ENCODE measurements at places on chromosomes 11 and 22.

- no peak for DNase-seq
Observed at GRCh38 chr22:31081963-31082605, 966 bp downstream of the SMTN start.

DNA sequence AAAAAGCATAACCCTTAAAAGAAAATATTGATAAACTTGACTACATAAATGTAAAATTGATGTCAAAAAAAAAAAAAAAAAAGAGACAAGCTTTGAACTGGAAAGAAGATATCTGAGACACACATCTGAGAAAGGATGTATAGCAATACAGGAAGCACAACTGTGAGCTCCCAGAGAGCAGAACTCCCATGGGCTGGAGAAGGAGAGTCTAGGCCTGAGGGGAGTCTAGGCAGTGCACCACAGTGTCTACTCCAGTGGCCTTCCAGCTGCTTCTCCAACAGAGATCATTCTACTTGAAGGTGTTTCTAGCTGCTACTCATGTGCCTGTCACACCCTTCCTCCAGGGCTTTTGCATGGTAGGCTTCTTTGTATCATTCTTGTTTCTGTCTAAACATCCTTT is 54.2 kb upstream of the SYT9 start:
- no peak for DNase-seq

DNA sequence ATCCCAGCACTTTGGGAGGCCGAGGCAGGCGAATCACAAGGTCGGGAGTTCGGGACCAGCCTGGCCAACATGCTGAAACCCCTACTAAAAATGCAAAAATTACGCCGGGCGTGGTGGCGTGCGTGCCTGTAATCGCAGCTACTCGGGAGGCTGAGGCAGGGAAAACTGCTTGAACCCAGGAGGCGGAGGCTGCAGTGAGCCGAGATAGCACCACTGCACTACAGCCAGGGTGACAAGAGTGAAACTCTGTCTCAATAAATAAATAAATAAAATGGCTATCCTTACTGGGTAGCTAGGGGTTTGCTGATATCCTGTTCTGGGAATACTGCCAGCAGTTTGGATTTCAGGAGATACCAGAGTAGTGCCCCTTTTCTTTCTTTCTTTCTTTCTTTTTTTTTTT is 2.4 kb upstream of the RBM14 start:
- no peak for DNase-seq

- DNase-seq: no peak
Observed at GRCh38 chr11:44737245-44738085, 10.7 kb downstream of the TSPAN18 start.

- DNase-seq: no peak
Observed at GRCh38 chr22:36767035-36767775, 8.7 kb downstream of the IFT27 start.

DNA sequence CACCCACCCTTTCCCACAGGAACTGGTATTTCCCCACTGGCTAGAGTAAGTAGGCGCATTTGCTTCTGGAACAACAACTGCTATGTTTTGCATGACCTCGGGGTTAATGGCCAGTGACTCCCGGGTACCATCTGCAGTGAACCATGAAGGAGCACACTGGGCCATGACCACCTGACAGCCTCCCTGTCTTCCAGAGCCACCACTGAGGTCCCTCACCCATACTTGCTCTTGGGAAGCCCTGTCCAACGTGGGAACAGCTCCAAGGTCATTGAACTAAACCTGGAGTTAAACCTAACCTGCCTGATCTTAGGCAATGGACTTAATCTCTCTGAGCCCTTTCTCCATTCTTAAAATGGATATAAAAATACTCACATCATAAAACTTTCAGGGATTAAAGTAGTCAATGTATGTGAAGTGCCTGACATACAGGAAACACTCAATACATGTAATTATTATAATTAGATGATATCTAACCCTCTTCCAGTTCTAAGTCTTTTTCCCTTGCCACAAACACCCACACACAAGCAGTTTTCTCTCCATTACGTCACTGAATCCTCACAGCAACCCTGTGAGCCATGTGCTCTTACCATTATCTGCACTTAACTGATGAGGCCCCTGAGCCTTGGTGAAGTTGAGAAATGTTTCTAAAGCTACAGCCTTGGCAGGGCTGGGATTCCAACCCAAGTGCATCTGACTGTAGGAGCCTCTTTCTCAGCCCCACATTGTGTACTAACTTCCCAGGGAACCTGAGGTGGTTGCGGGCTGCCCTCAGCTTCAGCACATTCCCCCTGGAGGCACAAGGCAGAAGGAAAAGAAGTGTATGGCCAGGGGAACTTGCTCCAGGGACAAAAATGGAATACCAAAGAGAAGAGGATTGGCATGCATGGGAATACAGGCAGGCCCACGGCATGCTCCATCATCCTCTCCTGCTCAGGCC is 74.5 kb upstream of the NCAM1 start:
- DNase-seq: no peak

- DNase-seq: no peak
Observed at GRCh38 chr11:69834251-69834650, 15.0 kb upstream of the FGF3 start.

GRCh38 chr22:28014211-28015045 is 95.4 kb upstream of the PITPNB start:
- DNase-seq: no peak

DNA sequence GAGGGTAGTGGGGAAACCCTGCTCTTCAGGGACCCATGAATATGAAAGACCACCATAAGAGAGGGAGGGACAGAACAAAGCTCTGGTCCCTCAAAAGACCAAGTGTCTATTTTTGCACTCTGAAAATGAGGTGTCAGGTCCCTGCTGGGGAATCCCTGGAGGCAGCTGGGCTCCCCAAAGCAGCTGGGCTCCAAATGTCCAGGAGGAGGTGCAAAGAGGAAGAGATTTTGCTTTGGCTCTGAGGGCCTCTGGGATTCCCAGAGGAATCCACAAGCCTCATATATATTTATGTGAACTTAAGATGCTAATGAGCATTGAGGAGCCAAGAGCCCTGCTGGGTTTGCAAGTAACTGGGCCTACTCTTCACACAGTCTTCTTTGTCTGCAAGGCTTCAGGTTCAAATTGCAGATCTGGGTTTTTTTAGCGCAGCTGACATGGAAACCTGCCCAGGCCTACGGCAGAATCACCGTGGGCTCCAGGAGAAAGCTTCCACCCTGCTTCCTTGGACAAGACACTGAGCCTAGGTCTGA is 26.0 kb downstream of the CLMP start:
- DNase-seq: no peak

DNA sequence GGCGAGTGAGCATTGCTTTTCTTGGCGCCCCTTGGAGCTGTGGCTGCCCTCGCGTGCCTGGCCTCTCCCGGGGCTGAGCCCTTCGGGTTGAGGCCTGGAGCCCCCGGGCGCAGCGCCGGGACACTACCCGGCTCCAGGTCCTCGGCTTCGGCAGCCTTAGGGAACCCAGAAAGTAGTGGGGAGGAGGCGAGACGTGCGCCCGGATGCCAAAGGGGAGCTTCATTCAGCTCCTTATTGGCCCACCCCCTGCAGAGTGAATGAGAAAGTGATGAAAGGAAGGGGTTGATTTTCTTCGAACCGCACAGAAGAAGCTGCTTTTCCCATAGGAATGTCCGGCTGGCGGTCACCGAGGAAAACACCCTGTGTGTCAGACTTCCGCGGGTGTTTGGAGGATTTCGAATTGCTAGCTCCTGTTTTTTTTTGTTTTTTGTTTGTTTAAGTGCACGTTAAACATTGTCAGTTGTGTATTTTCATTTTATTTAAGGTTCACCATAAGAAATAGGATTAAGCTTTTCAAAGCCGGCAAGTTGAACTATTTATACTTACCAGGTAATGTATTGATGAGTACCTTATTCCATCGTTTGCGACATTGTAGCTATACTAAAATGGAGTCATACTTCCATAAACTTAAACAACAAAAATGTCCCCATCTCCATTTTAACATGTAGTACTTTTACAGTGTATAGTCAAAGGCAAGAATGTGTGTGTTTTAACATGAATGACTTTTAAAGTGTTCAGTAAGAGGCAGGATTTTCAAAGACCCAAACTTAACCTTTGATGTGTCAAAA is 841 bp upstream of the EIF4G2 start:
- peak; percentile 48 for DNase-seq

GRCh38 chr11:66112601-66113499 is 42.8 kb downstream of the PACS1 start:
- DNase-seq: peak; percentile 87

- no peak for DNase-seq
Observed at GRCh38 chr22:31329453-31330215, 16.5 kb downstream of the PATZ1 start.

DNA sequence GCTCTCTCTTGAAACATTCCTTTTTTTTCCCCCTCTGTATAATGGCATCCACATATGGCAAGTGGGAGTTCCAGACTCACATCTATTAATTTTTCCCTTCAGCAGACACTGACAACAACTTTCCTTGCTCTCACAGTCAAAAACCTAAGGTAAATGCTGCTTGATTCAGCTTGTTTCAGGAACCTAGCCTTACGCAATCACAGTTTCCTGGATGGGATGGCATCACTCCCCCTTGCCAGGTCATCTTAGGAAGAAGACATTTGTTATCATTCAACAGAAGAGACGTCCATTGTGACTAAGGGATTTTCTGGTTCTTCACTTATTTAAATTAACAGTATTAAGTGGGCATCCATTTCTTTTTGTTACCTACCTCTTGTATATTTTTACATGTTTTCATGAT is 112.0 kb upstream of the PDGFD start:
- no peak for DNase-seq

DNA sequence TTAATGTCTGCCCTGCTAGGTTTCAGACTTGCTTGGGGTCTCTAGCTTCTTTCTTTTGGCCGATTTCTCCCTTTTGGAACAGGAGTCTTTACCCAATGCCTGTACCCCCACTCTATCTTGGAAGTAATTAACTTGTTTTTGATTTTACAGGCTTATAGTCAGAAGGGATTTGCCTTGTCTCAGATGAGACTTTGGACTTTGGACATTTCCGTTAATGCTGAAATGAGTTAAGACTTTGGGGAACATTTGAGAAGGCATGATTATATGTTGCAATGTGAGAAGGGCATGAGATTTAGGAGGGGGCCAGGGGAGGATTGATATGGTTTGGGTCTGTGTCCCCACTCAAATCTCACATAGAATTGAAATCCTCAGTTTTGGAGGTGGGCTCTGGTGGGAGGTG is 5.1 kb downstream of the KDM4F start:
- no peak for DNase-seq

- no peak for DNase-seq
Observed at GRCh38 chr22:27156821-27157489, 499.6 kb downstream of the MIAT start.

GRCh38 chr11:82791779-82792178 is 58.1 kb upstream of the FAM181B start:
- DNase-seq: no peak

- peak; percentile 71 for DNase-seq
Observed at GRCh38 chr22:45460288-45461109, 42.2 kb upstream of the FBLN1 start.

DNA sequence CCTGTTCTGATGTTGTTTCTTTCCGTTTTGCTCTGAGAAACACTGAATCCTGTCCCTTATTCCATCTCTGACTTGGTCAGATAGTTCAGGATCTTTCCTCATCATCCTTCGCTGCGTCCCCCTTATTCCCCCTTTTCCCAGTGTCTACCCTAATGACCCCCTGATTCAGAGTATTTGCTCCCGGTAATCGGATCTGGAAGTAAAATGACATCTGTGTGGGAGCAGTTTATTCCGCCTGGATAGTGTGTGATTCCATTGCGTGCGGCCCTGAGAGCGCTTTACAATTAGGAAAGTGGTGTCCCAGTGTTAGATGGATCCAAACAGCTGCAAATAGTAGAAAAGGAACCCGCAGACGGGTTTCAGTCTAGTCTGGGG is 606 bp downstream of the DRG1 start:
- no peak for DNase-seq

DNA sequence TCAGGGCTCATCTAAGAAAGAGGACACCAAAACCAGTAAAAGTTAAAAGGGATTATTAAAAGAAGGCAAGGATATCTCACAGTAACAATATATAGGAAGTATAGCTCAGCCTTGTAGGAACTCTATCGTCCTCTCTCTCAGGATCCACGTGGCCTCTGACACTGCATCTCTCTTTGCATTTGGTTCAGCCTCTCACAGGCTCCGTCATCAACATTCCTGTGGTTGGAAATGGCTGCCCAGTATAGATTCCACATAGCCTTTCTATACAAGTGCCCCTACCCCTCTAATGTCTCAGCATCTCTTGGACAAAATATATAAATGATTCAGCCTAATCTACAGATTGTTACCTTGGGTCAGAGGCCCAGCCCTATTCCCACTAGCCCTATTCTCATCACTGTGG is 101.3 kb upstream of the DBX1 start:
- no peak for DNase-seq

DNA sequence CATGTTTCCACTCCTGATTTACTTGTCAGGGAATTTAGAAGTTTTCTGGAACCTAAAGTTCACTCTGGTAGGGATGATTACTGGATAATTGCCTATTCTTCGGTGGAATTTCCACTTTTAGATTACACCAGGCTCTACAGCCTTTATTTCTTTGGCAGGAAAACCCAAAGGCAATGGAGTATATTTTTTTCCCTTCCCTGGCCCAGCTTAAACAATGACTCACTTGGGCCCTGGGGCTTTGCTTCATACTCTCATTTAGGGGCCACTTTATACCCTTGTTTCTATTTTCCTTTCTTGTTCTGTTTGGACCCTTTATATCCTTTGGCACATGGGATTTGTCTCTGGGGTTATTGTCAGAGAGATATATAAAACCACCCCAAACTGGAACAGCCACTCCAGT is 114.7 kb downstream of the CSTPP1 start:
- DNase-seq: no peak

DNA sequence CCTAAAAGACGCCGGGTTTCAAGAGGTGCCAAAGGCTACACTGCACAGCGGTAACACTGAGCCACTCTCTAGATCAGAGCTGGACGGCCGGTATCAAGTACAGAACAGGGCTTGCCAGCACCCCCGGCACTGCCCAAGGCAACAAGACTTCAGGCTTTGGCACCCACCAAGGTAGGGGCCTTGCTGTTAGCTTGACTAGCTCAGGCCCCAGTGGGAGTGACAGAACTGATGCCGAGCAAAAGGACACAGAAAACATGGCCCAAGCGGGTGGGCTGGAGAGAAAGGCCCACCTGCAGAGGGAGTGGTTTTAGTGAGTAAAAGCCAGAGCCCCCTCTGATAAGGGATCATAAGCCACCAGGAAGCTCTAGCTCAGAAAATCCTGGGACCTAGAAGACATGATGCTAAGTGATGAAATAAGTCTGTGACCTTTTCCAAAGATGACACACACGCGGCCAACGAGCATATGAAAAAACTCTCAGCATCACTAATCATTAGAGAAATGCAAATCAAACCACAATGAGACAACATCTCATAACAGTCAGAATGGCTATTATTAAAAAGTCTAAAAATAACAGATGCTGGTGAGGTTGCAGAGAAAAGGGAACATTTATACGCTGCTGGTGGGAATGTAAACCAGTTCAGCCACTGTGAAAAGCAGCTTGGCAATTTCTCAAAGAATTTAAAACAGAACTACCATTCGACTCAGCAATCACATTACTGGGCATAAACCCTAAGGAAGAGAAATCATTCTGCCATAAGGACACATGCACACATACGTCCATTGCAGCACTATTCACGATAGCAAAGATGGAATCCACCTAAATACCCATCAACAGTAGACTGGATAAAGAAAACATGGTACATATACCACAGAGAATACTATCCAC is 12.9 kb downstream of the EHD1 start:
- no peak for DNase-seq

GRCh38 chr11:5992604-5993251 is 5.9 kb upstream of the OR52L1 start:
- no peak for DNase-seq

GRCh38 chr11:131666617-131667016 is 296.2 kb downstream of the NTM start:
- peak; percentile 33 for DNase-seq
